NCI-H526 (cell line): ENCODE measurements at places on chromosomes 13 and 19.

GRCh38 chr19:7994114-7994513 is 11.3 kb downstream of the ELAVL1 start:
- DNase-seq: no peak

GRCh38 chr13:23098161-23098907 is 82.4 kb upstream of the SGCG start:
- DNase-seq: no peak

GRCh38 chr13:110571896-110572777 is 10.6 kb upstream of the RAB20 start:
- DNase-seq: no peak

GRCh38 chr19:19487950-19488874 is 27.1 kb downstream of the TSSK6 start:
- DNase-seq: no peak

- DNase-seq: no peak
Measured at GRCh38 chr13:76600081-76600480, 286.1 kb downstream of the KCTD12 start.

GRCh38 chr19:34794066-34794960 is 21.3 kb upstream of the ZNF599 start:
- no peak for DNase-seq

GRCh38 chr13:69331245-69331644 is 776.4 kb upstream of the ATXN8OS start:
- no peak for DNase-seq

DNA sequence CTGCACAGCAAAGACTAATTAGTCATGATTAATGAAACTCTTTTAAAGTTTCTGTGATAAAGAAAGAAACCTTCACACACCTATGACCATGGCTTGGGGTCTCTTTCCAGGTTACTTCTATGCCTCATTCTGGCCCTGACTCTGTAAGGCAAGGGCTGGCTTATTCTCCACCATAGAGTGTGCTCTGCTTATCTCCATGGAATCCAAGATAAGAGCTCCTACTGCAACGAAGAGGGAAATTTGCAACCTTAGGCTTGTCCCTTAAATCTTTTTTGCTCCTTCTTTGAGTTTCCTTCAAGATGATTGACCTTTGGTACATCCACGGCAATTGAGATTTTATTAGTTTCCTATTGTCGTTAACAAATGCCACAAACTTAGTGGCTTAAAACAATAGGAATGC is 239.9 kb downstream of the SPRY2 start:
- no peak for DNase-seq

- DNase-seq: no peak
Measured at GRCh38 chr19:38009650-38010242, 102.7 kb downstream of the SIPA1L3 start.

DNA sequence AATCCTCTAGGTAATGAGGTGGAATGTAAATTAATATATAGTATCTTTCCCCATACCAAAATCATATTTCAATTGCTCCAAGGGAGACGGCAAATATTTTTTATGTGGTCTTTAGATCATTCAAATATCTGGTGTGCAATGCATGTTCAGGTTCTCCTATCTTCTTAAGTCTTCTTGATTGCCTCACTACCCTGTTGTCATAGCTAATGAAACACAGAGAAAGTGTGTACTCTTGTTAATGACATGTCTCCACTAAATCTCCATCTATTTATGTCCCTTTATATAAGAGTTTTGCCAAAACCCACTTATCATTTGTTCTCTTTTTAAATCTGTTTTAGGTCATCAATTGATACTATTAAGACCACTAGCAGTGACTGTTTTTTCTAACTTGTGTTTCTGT is 6.6 kb downstream of the STARD13 start:
- no peak for DNase-seq

GRCh38 chr13:93535251-93535650 is 308.6 kb downstream of the GPC6 start:
- DNase-seq: no peak

DNA sequence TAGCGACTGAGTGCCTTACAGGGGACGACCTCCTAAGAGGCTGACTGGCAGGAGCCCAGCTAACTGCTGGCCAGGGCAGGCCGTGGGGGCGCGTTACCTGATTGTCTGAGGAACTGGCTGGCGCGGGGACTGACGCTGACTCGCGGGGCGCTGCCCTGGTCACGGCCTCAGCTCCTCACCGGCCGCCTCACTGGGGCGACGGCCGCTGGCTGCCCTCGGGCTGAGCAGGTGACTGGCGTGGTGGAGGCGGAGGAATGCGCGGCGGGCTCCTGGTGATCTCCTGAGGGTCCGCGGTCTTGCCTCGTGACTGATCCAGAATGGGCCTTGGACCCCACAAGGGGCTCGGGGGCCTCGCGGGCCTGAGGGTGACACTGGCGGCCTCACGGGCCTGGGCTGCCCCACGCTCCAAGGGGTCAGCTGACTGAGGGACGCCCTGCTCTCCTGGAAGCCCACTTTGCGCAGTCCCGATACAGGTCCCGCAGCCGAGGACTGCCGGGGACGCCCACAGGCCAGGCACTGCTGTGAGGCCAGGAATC is 39.3 kb downstream of the SIGLEC7 start:
- no peak for DNase-seq

DNA sequence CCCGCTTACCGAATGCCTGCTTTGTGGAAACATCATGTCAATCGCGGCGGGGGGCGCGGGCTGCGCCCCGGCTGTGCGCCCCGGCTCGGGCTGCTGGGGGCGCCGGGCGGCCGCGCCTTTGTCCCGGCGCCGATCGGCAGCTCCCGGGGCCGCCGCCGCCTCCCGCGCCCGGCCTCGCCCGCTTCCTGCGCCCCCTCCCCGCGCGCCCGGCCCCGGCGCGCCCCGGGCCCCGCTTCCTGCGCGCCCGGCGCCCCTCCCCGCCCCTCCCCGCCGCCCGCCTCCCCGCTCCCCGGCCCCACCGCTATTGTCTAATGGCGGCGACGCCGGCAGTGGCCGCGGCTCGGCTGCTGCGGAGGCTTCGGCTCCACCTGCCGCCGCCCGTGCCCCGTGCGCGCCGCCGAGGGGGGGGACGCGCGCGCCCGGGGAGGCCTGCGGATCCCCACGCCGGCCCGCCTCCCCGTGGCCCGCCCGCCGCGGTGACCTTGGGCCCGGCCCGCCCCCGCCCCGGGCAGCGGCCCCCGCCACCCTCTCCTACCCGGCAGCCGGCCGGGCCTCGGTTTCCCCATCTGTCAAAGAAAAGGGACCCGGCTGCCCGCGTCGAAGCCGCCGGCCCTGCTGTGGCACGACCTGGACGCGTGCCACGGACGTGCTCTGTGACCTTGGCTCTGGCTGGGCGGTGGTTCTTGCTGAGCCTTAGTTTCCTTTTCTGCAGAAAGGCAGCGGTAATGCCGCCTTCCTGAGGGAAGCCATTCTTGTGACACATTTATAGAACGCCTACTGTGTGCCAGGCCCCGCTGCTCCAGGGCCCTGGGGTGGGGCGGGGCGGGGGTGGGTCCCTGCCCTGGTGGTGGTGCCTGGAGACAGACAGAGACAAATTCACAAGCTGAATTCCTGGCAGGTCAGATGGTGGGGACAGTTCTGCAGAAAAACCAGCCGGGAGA is at the start of gene TLE5:
TSS of gene TLE5 (minus strand) at position 331 of the 941 bp plus-strand sequence. CDS start at position 36, 295 bp downstream.
- DNase-seq: no peak
